ENCODE measurements at places on chromosomes 1 and 21.
A peak's percentile ranks its signal among the peaks of the same experiment; 100 is the strongest.

GRCh38 chr21:31117128-31117916 lies 79.0 kb upstream of the KRTAP19-8 start:
- no peak for DNase-seq

DNA sequence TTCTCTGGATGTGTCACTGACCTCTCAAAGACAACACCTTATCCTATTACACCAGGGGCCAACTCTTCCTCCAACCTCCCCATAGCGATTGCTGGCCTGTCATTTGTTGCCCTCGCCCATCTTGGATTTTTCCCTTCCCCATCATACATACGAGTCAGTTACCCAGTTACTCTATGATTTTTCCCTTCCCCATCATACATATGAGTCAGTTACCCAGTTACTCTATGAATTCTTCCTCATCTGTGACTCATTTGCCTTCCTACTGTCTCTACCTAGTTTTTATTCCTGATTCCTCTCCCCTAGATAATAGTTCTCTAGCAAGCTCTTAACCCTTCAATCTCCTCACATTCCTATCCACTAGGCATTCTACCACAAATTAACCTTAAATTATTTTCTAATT lies 178.8 kb downstream of the NR5A2 start:
- DNase-seq = no peak

DNA sequence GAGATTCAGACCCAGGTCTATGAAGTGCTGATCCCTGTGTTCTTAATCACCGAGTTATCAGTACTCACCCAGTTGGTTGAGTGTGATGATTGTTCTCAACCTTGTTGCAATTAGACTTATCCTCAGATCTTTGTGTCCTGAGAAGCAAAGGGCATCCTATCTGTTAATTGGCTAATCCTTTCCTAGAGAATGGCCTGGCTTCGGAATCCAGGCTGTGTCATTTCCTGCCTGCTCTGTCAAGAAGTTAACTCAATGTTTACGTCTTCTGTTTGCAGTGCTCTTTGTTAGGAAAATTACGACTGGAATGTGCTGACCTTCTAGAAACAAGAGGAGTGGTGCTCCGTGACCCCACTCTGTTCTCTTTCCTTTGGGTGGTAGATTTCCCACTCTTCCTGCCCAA lies 14.7 kb downstream of the GAS5 start:
- DNase-seq = no peak

GRCh38 chr1:154335025-154335714 lies 9.8 kb downstream of the ATP8B2 start:
- DNase-seq = peak; percentile 94

DNA sequence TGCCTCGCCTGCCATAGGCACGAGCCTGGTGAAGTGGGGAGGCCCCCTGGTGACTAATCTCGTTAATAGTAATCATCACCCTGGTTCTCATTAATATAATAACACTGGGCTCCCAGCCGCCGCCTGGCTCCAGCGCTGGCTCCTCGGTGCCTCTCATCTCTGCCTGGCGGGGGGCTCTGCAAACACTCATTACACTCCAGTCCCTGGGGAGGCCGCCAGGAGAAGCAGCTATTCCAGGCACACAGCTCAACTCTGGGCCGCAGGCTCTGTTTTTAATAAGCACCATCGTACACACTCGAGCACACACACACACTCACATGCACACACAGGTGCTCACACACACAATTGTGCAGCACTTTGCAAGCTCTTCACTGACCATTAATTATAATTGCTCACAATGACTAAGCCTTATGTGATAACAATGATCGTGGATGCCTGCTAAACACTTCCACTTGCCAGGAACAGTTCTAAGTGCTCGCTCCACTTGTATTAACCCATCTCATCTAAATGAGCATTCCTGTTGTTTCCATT lies 52.2 kb downstream of the SDC3 start:
- DNase-seq = peak; percentile 77

- no peak for DNase-seq
Measured at GRCh38 chr1:18336801-18337200, 143.9 kb upstream of the KLHDC7A start.

GRCh38 chr1:238951809-238952208 lies 434.6 kb upstream of the CHRM3 start:
- peak; percentile 72 for DNase-seq

All from eye (tissue), 1 donor.